ENCODE measurements at places on chromosomes 1 and 21. TPM values are rescaled to one million over a fixed set of nuclear protein-coding genes. Genes with fewer than 3 reads are reported as not detected.

DNA sequence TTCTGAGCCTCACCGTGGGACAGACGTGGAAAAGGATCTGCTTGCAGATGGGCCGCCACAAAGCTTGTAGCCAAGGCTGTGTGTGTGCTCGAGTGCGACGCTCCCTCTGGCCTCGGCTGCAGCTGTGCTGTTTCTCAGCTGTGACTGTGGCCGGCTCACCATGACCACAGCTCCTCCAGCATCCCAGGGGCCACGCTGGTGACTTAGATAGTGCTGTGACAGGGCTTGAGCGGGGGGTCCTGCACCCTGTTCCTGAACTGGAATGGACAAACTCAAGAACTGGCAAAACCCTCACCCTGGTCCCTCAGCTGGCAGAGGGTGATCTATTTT, 17.4 kb upstream of the ACTRT2 start:
- H3K4me1 ChIP-seq = peaks cover 1% of the 10 kb centered on the region
- peak overlapping the region; percentile 15 for H3K27ac ChIP-seq
- no peak for DNase-seq
- H3K27me3 ChIP-seq = peaks cover 9% of the 10 kb centered on the region

DNA sequence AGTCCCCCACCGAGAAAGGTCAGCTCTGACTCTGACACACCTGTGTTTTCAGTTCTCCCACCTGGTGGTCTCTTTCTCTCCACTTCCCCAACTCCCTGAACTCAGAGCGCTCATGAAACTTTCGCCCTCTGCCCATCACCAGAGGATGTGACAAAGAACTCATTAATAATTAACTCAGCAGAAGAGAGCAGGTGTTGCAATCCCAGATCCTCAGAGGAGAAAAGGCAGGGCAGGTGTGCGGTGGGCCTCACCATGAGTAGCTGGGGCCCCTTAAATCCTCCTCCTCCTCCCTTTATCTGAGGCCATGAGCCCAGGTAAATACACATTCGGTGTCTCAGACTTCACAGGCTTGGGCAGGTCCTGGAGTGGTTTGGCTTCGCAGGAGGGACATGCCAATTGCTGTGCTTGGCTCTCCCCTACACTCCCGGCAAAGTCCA, 1.7 kb upstream of the LAMB3 start:
- no peak overlapping the region for H3K4me3 ChIP-seq
- no peak overlapping the region for H3K27ac ChIP-seq
- H3K27me3 ChIP-seq = peaks cover 45% of the 10 kb centered on the region
- H3K36me3 ChIP-seq = no peaks in the 10 kb centered on the region
- peaks cover 3% of the 10 kb centered on the region for H3K4me1 ChIP-seq
- no peak for DNase-seq

GRCh38 chr1:81950037-81950436, 149.3 kb downstream of the ADGRL2 start:
- no peaks in the 10 kb centered on the region for H3K27me3 ChIP-seq
- H3K4me3 ChIP-seq = no peak overlapping the region
- no peak overlapping the region for H3K27ac ChIP-seq
- H3K4me1 ChIP-seq = no peaks in the 10 kb centered on the region
- H3K36me3 ChIP-seq = no peaks in the 10 kb centered on the region

NHLH1 gene
- not detected for polyA plus RNA-seq
